ENCODE measurements at places on chromosomes 4 and X.

- DNase-seq: no peak
Measured at GRCh38 chr4:120847019-120847582, 75.4 kb downstream of the PRDM5 start.

DNA sequence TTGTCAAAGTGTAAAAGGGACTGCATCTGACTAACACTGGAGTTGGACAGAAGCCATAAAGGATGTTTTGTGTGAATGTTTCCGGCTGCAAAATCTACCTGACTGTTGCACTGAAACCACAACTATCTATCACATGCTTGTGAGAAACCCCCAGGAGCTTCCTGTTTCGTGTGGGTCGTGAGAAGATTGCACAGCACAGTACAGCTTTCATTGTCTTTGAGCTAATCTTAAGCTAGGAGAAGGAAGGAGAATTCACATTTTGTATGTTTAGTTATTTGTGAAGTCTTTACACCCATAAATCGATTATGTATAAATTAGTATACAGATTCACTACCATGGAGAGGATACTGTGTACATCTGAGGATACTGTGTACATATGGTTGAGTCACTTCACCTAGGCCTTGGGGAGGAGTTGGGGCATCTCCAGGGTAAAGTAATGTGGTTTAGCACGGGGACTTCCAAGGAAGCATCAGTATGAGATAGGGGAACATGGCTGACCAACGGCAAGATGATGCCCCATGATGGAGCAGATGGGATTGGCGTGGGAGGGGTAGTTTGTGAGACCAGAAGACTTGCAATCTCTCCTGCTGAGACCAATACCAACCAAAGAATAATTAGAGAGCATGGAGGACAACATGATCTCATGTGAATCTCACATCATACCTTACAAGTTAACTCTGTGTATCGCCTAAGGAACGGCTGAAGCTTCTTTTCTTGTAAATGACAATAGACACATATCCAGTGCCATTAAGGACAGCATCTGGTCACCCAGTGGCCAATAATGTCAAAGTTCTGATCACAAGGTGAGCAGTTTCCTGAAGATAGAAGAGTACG lies 43.1 kb upstream of the FAM9C start:
- DNase-seq: no peak

DNA sequence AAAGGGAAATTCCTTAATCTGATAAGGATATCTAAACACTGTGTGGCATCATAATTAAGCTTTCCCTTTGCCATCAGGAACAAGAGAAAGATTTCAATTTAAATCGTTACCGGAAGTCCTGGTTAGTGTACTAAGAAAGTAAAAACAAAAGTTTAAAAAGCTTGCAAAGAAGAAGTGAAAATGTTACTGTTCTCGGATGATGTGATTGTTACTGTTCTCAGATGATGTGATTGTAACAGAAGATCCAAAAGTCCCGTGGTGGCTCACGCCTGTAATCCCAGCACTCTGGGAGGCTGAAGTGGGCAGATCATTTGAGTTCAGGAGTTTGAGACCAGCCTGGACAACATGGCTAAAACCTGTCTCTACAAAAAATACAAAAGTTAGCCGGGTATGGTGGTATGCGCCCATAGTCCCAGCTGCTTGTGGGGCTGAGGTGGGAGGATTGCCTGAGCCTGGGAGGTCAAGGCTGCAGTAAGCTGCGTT lies 62.5 kb downstream of the RGS12 start:
- no peak for DNase-seq

GRCh38 chr4:59024257-59024656 lies 1914.1 kb upstream of the IGFBP7 start:
- no peak for DNase-seq

- DNase-seq: no peak
Measured at GRCh38 chrX:51456814-51457213, 39.6 kb downstream of the NUDT11 start.

DNA sequence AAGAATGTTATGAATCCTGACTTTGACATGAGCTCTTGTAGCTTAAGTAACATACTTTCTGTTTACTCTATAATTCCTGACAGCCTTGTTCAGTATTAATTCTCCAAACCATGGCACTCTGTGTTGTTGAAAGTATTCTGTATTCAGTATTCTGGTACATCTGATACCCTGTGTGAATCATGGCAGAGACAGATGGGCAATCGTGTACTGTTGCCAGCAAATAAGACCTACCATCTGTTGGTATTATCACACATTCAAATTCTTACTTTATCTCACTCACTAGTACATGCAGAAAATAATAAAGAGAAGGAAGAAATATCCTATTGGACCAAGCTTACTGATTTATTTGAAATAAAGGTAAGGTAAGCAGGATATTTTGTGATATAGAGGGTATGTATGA lies 7.9 kb downstream of the MBTPS2 start:
- no peak for DNase-seq

- no peak for DNase-seq
Measured at GRCh38 chr4:136557396-136557795, 974.9 kb downstream of the PCDH18 start.

DNA sequence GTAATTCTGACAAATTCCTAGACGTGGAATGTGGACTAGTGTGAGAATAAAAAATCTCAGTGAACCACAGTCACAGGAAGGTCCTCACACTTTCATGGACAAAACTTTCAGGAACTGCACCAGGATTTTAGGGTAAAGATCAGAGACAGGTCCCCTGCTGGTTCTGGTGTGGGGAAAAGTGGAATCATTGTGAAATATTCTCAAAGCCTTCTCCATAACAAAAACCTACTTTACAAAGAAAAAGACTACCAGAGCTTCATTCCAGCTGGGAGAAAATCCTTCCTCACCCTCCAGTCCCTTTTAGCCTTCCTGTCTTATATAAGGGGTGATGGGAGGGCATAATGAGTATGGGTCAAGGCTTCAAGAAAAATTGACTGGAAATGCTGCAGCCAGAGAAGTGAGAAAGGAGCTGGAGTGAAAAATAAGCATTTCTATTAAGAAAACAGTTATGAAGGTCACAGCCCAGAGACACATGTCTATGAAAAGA lies 325.8 kb downstream of the ARAP2 start:
- no peak for DNase-seq
